ENCODE measurements at places on chromosomes 1 and 21.

- no peak for DNase-seq
These were observed 29.4 kb upstream of the EIF4G3 start for GRCh38 chr1:21206117-21206516.

DNA sequence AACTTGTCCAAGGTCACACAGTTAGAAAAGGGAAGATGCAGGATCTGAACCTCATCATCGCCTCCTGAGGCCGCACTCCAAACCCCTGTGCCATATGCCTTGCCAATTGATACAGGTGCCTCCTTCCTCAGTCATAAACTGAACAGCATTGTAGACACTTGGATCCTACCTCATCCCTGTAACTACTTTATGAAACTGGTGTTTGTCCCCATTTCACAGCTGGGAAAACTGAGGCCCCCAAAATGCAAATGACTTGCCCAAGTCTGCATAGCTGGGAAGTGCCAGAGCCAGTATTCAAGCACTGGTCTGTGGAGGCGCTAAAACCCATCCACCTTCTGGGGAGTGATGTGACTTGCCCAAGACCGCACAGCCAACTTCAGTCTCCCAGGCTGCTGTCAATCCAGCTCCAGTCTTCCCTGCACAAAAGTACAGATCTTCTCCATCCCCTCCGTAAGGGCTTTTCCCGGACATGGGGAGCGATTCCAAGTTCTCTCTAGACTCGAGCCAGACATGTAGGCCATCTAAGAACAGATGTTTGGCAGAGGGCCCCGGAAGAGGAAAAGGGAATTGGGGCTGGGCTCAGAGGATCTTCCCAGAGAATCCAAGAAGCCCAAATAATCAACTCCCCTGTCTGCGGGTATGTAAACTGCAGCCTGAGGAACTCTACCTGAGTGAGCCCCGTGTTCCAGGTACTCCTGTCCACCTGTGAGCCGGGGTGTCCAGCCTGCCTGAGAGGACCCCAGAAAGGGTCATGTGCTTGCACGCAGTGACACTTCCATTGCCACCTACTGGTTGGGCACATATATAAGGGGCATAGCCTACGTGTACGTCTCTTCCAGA, 60.5 kb downstream of the SYT2 start:
- no peak for DNase-seq

DNA sequence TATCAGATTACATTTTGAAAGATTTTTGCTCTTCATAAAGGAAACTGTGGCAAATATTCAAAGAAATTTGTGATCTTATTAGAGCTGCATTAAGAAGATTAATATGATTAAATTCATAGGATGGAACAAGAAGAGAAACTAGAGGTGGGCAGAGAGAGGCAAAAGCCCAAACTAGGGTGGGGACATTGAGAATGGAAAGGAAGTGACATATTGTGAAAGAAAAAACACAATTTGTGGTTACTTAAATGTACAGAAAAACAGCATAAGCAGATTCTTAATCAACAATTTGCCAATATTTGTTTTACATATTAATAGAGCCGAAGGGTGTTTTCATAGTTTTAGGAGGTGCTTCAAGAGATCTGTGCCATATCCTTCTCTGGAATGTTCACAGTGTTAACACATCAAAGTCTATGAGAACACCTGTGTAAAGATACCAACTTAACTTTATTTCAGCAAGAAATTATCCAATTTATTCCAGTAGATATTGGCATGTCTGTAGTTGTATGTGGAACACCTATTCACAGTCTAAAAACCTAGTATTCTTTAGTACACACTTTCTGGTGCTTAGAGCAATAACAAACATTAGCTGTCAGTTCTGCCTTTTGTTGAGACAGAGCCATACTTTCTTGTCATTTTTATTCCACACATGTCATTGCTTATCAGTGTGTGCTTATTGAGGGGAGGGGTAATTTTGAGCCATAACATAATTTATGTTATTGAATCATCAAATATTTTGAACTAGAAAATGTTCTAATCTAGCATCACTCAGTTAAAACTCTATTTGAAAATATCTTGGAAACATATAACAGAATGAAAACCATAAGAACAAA, 401.5 kb downstream of the PTPRC start:
- DNase-seq, result no peak

DNA sequence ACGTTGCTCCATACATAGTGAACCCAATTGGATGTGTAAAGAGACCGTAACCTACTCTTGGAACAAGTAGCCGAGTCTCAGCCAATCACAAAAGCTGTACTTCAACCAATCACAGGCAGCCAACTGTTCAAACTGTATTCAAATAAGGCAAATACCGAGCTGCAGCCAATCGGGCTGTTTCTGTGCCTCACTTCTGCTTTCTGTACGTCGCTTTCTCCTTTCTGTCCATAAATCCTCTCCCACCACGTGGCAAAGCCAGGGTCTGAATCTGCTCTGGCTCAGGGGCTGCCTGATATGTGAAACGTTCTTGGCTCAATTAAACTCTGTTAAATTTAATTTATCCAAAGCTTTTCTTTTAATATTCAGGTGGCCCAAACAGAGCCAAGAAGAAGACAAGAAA, 210.3 kb downstream of the URB2 start:
- no peak for DNase-seq

GRCh38 chr1:78003070-78003746, 1.5 kb upstream of the DNAJB4 start:
- no peak for DNase-seq

DNA sequence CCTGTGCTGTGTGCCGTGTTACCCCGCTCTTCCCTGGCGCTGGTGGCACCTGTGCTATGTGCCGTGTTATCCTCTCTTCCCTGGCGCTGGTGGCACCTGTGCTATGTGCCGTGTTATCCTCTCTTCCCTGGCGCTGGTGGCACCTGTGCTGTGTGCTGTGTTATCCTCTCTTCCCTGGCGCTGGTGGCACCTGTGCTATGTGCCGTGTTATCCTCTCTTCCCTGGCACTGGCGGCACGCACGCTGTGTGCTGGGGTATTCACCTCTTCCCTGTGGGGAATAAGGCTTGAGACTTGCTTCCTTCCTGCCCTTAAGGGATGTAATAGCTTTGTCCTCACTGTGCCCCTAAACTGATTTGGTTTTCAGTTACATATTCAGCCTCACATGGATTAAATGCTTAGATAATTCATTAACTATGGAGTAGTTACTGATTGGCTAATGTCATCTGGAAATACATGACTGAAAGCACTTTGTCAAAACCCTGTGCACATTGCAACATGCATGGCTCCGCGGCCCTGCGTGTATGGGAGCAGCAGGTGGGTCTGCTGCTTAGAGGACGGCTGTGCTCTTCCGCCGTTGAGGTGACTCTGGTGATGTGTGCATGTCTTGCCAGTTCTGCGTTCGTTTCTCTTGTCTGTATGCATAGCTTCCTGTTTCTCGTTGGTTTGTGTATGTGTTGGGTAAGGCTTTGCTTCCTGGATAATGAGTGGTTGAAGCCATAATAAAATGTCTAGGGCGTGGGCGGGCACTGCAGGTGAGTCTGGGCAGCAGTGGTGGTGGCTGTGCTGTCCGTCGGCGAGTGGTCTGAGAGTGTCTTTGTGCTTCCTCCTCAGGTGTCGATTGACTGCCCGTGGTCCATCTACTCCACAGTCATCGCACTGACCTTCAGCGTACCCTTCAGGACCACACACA, 17.9 kb upstream of the PWP2 start:
- DNase-seq, result peak; percentile 66

DNA sequence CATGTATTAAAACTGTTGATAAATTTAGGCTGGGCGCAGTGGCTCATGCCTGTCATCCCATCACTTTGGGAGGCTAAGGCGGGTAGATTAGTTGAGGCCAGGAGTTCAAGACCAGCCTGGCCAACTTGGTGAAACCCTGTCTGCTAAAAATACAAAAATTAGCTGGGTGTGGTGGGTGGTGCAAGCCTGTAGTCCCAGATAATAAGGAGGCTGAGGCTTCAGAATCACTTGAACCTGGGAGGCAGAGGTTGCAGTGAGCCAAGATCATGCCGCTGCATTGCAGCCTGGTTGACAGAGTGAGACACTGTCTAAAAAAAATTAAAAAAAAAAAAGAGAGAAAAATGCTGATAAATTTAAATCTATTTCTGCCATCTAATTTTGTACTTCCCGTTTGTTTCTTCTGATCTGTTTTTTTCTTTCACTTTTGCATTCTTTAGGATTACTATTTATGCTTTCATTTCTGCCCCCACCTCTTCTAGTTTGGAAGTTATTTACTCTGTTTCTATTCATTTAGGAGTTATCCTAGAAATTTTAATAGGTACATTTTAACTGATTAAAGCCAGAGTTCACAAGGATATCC, 3.2 kb upstream of the DENND1B start:
- no peak for DNase-seq

- DNase-seq, result no peak
These were observed 85.1 kb downstream of the BCAR3 start for GRCh38 chr1:93596329-93597089.

DNA sequence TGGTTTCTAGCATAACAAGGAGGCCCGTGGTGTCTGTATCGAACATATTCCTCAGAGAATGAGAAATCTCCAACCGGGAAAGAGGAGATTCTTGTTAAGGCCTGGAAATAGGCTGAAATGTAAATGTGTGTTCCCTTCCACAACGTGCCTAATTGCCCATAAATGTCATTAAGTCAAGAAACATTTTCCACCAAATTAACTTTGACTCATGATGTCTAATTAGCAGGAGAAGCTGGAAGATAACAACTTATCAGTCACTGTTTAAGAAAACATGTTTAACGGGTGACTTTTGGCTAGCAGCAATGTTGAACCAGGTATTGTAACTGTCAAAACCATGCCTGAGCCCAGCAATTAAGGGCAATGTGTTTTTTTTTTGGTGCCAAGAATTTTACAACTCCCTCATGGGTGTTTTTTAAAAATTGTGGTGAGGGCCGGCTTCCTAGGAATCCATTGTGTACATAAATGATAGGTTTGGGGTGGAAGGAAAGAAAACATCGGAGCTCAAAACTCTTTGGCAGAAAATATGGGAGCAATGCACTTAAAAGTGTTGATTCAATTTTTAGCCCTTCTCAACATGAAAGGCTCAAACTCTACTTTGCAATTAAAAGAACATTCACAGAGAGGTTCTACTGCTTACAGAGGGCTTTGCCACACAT, 67.0 kb downstream of the OLIG1 start:
- no peak for DNase-seq

DNA sequence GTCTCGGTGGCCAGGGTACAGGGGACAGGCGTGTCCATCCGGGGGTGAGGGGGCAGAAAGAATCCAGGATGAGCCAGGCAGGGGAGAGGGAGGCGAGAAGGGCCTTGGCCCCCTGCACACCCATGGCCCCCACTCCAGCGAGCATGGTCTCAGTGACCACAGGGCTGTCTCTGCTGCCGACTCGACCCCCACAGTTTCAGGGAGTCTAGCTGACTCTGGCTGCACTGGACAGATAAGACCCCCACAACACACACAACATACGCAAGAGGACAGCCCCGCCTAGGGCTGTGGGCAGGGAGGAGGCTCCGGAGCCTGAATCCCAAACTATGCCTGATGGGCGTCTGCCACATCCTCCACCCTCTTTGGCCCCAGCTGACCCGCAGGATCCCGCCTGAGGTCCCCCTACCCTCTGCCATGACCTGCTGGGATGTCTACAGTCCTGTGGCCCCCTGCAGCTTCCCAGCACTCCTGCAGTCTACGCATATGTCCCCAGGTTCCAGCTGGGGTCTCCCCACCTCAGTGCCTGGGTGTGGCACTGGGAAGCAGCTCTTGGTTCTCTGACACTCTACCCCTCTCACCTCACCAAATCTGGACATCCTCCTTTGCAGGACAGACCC, 22.0 kb downstream of the WNT9A start:
- no peak for DNase-seq

- no peak for DNase-seq
These were observed 12.2 kb upstream of the DHRS3 start for GRCh38 chr1:12629985-12630760.

DNA sequence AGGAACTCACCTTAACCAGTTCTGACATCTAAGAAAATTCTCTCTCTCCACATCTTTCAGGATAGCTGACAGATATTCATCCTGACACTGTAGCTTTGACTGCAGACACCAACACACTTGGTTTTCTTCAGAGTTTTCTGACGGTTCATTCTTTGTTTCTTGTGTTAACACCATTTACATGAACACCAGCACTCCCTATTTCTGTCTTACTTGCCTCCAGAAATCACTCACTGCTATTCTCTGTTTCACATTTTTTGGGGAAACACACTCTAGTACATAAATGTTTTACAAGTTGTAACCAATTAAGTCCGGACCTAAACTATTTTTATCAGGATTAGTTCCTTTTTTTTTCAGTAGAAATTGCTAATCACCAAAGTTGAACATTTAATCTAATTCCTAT, 15.4 kb downstream of the FLVCR1 start:
- DNase-seq, result no peak

DNA sequence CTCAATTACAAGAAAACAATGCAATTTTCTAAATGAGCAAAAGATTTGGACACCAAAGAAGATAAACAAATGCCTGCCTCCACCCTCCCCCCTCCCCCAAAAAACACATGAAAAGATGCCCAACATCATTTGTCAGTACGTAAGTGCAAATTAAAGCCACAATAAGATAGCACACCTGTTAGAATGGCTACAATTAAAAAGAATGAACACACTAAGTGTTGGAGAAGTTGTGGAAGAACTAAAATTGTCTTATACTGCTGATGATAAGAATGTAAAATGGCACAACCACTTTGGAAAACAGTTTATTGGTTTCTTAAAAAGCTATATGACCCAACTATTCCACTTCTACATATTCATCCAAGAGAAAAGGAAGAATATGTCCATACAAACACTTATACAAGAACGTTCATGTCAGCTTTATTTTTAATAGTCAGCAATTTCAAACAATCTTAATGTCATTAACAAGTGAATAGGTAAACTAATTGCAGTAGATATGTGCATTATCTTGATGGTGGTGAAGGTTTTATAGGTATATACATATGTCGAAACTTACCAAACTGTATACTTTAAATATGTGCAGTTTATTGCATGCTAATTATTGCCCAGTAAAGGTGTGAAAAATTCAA, 10.4 kb downstream of the IL20 start:
- no peak for DNase-seq

DNA sequence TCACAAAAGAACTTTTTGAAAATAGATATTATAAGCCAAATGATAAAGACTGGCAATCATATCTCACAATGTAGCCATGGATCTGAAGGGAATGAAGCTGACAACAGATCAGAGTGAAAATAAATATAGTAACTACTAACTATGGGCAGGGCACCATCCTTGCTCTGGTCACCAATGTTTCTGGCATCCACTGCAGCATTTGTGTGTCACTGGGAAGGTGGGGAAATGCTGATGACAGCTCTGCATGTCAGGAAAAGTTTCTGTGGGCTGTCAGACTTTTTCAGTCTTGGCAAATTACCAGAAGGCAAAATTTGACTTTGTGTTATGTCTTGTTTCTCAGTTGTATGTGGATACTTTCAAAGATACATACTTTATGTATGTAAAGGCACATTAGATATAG, 195.6 kb downstream of the ZNF326 start:
- no peak for DNase-seq

All from right renal pelvis (tissue), 4 donors.